ENCODE measurements at places on chromosomes 1 and 21.
A peak's percentile ranks its signal among the peaks of the same experiment; 100 is the strongest.

DNA sequence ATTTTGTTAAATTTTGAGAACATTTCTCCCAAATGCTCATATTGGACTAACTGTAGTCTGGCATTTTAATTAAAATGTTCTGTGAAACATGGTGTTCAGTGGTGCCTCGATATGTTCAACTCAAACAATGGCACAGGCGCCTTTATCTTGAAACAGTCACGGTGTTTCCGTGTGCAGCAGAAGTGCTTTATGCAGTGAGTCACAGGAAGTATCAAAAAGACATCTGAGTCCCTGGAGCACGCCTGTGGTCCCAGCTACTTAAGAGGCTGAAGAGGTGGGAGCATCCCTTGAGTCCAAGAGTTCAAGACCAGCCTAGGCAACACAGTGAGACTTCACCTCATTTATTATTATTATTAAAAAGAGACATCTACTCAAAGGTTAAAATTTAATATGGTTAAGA is 52.2 kb downstream of the GREM2 start:
- H3K36me3 ChIP-seq = no peaks in the 10 kb centered on the region
- H3K4me1 ChIP-seq = no peaks in the 10 kb centered on the region
- no peak overlapping the region for H3K4me3 ChIP-seq
- DNase-seq = no peak

GRCh38 chr1:91798241-91798648 is 87.7 kb downstream of the TGFBR3 start:
- H3K4me1 ChIP-seq = peaks cover 37% of the 10 kb centered on the region
- DNase-seq = no peak
- H3K36me3 ChIP-seq = peaks cover 19% of the 10 kb centered on the region
- no peak overlapping the region for H3K4me3 ChIP-seq
- peak overlapping the region; percentile 9 for H3K27ac ChIP-seq

- H3K27me3 ChIP-seq = peaks cover 74% of the 10 kb centered on the region
- H3K4me3 ChIP-seq = no peak overlapping the region
- H3K27ac ChIP-seq = no peak overlapping the region
- DNase-seq = no peak
- peaks cover 5% of the 10 kb centered on the region for H3K4me1 ChIP-seq
Observed at GRCh38 chr1:146020058-146021049, 1.2 kb downstream of the HJV start.

DNA sequence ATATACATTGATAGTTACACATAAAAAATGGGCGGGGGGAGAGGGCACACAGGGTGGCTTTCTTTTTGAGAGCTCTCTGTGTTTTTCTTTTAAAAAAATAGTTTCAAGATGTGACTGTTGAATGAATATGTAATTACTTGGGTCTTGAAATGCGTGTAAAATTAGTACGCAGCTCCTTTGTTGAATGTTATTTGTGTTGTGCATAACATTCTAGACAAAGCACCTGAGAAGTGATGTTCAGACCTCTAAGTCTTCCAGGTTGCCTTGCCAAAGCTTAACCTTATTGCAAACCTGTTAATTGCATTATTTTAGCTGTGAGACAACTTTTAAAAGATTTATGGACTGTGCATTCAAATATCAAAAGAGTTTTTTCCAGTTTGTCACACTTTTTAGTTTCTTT is 5.4 kb downstream of the PBX1 start:
- peaks cover 21% of the 10 kb centered on the region for H3K27me3 ChIP-seq
- H3K4me1 ChIP-seq = peaks cover 3% of the 10 kb centered on the region
- H3K36me3 ChIP-seq = no peaks in the 10 kb centered on the region

GRCh38 chr21:45265721-45266517 is 21.8 kb downstream of the POFUT2 start:
- H3K4me3 ChIP-seq = peak overlapping the region; percentile 24
- H3K4me1 ChIP-seq = peaks cover 14% of the 10 kb centered on the region
- peaks cover 28% of the 10 kb centered on the region for H3K36me3 ChIP-seq
- H3K27me3 ChIP-seq = no peaks in the 10 kb centered on the region
- peak overlapping the region; percentile 65 for H3K27ac ChIP-seq

DNA sequence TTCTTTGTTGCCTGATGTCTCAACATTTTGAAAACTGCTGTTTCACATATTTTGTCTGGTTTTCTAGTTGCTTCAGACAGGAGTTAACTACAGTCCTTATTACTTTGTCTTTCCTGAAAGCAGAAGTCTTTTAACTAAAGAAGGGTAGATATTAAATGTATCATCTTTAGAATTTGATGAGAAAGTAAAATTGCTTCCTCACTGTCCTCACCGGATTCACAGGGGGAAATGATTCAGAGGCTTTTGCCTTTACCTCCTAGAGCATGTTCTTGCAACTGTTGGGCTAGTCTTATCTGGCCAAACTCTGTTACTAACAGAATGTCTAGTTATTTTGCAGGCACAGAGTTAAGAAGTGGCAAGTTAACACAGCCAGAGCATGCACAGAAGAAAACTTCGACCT is 107.2 kb upstream of the VAV3 start:
- H3K27me3 ChIP-seq = peaks cover 2% of the 10 kb centered on the region
- no peak overlapping the region for H3K27ac ChIP-seq
- no peak overlapping the region for H3K4me3 ChIP-seq
- H3K36me3 ChIP-seq = no peaks in the 10 kb centered on the region
- peaks cover 7% of the 10 kb centered on the region for H3K4me1 ChIP-seq
- DNase-seq = no peak
